ENCODE measurements at places on chromosomes 1 and 21.

GRCh38 chr21:31558189-31558961, 101.1 kb upstream of the SOD1 start:
- DNase-seq = no peak

- no peak for DNase-seq
These were observed 9.0 kb upstream of the ELOVL1 start for GRCh38 chr1:43376723-43377235.

- no peak for DNase-seq
These were observed 103.7 kb downstream of the PRDM16 start for GRCh38 chr1:3172431-3173380.

- no peak for DNase-seq
These were observed 4.9 kb downstream of the SERTAD4 start for GRCh38 chr1:210237479-210237878.

- DNase-seq = no peak
These were observed 124.3 kb downstream of the PGBD5 start for GRCh38 chr1:230301822-230302221.

GRCh38 chr1:100414693-100415497, 62.6 kb downstream of the CDC14A start:
- no peak for DNase-seq

DNA sequence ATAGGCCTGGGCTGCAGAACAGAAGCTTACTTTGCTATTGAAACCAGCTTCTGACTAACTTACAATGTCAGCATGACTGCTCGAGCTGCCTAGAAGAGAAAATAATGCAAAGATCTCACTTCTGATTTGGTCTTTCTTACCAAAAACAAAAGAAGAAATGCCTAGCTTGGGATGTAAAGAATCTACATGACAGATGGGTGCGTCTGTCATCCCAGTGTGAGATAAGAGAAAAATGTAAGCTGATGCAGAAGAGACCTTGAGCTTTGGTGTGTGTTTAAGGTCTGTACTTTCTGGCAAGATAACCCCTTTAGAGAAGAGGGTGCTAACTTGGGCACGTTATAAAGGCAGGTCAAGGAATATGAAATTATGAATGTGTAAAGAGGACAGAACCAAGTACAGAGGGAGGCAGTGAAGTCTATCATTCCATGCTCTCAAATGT, 3.6 kb downstream of the FAM20B start:
- no peak for DNase-seq

GRCh38 chr1:158118713-158119402, 61.8 kb upstream of the CD1D start:
- no peak for DNase-seq

All from HS-27A (cell line).